ENCODE measurements at places on chromosomes 13 and 19.

- DNase-seq = no peak
Measured at GRCh38 chr13:109788372-109789111, 2.2 kb upstream of the IRS2 start.

- no peak for DNase-seq
Measured at GRCh38 chr19:50349277-50350057, 16.0 kb downstream of the NAPSA start.

GRCh38 chr13:21749410-21749809, 78.5 kb downstream of the FGF9 start:
- DNase-seq = no peak

DNA sequence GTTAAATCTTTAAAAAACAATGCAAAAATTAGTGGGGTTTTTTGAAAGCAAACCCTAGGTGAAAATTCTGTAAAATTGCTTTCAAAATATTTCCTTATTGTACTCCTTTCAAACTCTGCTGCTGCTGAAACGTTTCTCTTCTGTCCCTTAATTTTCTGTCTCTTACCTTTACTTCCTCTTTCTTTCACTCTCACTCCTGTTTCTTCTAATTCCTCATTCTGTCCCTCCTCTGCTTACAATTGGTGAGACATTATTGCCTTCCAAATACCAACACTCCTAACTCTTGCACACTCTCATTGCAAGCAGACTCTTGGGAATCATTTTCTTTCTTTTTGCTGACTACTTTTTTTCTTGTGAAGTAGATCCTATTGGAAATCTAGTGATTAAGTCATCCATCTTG, 685.6 kb upstream of the SLITRK1 start:
- no peak for DNase-seq

DNA sequence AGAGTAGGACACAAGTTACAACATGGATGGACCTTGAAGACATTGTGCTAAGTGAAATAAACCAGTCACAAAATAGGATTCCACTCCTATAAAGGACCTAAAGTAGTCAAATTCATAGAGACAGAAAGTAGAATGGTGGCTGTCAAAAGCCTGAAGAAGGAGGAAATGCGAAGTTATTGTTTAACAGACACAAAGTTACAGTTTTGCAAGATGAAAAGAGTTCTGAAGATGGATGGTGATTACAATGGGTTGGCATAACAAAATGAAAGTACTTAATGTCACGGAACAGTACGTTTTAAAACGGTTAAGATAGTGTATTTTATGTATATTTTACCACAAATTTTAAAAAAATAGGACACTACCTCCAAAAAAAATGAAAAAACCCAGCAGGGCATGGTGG, 34.8 kb downstream of the FOXO1 start:
- DNase-seq = no peak

Data from CD4-positive, alpha-beta T cell treated with Interferon alpha-2 for 1 hour (primary cell).